ENCODE measurements at places on chromosomes 2 and 18. TPM values are rescaled to one million over a fixed set of nuclear protein-coding genes. Genes with fewer than 3 reads are reported as not detected.

DNA sequence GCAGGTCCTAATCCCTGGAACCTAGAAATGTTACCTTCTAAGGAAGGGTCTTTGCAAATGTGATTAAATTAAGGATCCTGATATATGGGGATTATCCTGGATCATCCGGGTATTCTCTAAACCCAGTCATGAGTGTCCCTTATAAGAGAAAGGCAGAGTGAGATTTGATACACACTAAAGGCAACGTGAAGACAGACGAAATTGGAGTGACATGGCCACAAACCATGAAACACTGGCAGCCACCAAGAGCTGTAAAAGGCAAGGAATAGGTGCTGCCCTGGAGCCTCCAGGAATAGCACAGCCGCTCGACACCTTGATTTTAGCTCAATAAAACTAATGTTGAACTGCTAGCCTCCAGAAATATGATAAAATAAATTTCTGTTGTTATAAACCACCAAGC, 45.0 kb downstream of the TPGS2 start:
- no peak for DNase-seq

GRCh38 chr2:27903649-27904404, 13.3 kb downstream of the BABAM2 start:
- DNase-seq = no peak

DNA sequence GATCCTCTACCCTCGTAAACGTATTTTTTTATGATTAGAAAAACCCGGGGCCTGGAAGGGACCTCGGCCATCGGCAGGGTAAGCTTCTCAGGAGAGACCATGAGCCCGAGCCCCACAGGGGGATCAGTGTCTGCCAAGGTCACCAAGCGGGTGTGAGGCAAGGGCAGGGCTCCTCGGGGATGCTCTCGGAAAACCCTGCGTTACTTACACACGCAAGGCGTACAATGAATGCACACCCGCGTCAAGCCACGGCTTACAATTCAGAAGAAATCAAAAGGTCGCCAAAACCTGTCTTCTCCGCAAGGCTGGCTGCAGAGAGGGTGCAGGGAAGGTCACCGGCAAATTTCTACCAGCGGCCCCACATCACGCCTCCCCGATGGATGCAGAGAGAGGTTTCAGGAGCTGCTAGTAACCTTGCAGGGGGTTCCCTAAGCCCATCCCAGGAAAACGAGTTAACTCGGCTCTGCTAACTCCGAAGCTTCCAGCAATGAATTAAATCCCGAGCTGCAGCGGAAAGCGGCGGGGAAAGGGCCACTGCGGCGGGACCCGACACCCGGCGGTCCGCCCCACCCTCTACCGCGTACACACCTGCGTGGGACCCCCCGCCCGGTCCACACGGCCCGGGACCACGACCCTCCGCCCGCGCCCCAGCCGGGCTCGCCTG, 638 bp downstream of the ST3GAL5 start:
- no peak for DNase-seq

The SAG gene
- 0.18 TPM for polyA plus RNA-seq

The CRYBA2 gene
- not detected for polyA plus RNA-seq

Data from muscle of back (tissue), 13 donors.